HL-60 (cell line): ENCODE measurements at places on chromosomes 1 and 21.
A peak's percentile ranks its signal among the peaks of the same experiment; 100 is the strongest.

DNA sequence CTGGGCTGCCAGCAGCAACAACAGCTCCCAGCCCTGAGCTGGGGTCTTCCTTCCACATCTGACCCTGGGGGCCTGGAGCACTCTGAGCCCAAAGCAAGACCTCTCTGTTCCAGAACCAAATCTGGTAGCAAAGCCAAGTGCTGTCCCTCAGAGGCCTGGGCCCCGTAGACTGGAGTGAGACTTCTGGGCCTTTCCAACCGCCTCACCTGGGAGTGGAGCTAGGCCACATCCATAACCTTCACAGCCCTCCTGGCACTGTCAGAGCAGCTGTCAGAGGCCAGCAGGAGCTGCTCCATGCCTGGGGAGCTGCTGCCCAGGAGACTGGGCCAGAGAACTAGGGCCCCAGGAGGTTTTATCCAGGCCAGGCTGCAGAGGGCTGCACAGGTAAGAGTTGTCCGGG, 15.4 kb upstream of the SLC5A9 start:
- DNase-seq: no peak

- DNase-seq: no peak
Measured at GRCh38 chr1:205811660-205812059, 1.3 kb downstream of the SLC41A1 start.

DNA sequence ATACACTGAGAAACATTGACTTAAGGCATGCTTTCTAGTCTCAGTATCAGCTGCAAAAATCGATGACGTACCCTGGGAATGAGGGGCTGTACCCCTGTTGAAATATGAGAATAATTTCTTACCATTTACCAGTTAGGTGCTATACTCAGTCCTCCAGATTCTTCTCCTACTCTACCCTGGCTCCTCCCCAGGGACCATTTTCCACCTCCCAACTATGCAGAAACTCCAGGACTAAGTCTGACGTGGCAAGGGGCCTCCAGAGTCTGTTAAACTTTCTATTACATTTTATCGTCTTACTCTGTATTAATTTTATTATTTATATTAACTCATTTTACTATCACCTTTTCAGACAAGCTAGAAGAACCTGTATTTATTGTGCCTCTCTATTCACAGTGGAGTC, 124.3 kb downstream of the CYYR1 start:
- DNase-seq: no peak

DNA sequence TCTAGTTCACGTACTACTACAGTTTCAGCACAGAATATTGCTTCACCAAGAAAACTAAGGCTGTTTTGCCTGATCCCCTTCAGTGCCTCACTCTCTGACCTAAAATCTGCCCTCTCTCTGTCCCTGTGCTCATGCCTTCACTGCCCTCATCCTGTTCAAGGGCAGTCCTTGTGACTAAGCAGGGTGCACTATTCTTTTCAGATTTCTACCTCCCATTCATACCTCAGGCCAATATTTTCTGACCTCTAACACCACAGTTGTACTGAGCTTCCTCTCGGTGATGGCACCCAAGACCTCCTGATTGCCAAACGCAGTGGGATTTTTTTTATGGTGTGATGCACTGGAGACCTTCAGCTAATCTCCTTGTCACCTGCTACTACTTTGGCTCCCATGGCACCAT, 57.7 kb upstream of the GADD45A start:
- no peak for DNase-seq

- no peak for DNase-seq
Measured at GRCh38 chr1:53288002-53288789, 39.7 kb downstream of the LRP8 start.

DNA sequence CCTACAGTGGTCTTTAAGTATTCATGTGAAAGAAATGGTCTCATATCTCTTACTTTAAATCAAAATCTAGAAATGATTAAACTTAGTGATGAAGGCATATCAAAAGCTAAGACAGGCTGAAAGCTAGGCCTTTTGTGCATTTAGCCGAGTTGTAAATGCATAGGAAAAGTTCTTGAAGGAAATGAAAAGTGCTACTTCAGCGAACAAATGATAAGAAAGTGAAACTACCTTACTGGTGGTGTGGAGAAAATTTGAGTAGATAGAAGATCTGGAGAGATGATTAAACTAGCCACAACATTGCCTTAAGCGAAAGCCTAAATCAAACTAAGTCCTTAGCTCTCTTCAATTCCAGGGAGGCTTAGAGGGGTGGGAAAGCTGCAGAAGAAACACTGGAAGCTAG, 147.6 kb downstream of the DSCAM start:
- no peak for DNase-seq

- no peak for DNase-seq
Measured at GRCh38 chr1:167532375-167532774, 14.0 kb upstream of the CD247 start.

GRCh38 chr1:59596432-59596831, 218.3 kb upstream of the HOOK1 start:
- no peak for DNase-seq

GRCh38 chr1:22791831-22792347, 81.2 kb downstream of the EPHB2 start:
- no peak for DNase-seq

- DNase-seq: peak; percentile 90
Measured at GRCh38 chr1:35447278-35447677, 109.9 kb downstream of the KIAA0319L start.

GRCh38 chr1:239861985-239862384, 229.7 kb upstream of the FMN2 start:
- DNase-seq: peak; percentile 5

DNA sequence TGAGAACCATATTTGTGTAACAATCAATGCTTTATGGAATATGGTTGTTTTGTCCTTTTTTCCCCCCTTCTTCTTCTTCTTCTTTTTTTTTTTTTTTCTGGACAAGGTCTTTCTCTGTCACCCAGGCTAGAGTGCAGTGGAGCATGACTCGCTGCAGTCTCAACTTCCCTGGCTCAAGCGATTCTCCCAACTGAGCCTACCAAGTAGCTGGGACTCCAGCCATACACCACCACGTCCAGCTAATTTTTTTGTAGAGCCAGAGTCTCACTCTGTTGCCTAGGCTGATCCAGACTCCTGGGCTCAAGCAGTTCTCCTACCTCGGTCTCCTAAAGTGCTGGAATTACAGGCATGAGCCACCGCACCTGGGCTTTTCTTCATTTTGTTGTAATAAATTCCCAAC, 86.7 kb downstream of the FMN2 start:
- DNase-seq: no peak

DNA sequence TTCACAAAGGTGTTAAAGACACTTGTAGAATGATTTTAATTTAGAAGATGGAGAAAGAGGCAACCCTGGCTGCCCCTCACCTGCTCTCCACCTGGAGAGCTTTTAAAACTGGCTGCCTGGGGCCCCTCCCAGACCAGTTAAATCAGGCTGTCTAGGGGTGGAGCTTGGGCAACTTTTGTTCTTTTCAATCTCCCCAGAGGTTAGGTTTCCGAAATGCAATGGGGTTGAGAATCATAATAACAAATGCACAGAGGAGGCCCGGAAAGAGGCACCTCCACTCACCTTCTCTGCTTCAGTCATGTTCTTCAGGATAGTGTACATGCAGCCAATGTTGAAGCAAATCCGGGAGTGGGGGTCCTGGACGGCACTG, 400 bp downstream of the NCF2 start:
- DNase-seq: no peak

- no peak for DNase-seq
Measured at GRCh38 chr1:189237008-189237407, 1240.7 kb downstream of the BRINP3 start.

- no peak for DNase-seq
Measured at GRCh38 chr1:218499011-218499691, 154.0 kb downstream of the TGFB2 start.

DNA sequence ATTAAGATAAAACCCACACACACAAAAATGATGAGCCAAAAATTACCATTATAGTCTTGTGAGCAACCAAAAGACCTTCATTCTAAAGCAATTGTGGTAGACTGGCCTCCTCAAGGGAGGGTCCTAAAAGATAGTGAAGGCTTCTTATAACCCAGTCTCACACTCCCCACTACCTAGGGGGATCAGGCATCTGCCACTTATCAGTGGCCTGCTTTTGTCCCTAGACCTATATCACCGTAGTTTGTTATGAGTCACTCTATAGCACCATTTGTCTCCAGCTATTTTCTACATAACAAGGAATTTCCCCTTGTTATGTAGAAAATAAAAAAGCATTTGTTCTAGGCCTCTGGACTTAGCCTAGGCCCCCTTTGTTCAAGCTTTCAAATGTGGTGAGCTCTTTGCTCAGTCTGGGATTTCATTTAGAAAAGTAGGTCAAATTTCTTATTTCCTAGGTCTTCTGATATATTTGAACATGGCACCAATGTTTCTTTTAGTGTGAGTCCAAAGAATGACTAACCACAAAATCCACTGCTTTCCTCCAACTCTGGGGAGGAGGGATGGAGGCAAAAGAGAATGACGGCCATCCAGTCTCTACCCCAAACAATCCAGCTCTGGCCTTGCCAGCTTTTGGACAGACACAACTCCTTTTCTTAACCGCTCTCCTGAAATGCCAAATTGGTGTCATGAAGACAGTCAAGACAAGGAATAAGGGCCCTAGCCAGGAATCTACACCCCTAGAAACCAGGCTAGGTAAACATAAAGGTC, 8.9 kb downstream of the ADAR start:
- no peak for DNase-seq

DNA sequence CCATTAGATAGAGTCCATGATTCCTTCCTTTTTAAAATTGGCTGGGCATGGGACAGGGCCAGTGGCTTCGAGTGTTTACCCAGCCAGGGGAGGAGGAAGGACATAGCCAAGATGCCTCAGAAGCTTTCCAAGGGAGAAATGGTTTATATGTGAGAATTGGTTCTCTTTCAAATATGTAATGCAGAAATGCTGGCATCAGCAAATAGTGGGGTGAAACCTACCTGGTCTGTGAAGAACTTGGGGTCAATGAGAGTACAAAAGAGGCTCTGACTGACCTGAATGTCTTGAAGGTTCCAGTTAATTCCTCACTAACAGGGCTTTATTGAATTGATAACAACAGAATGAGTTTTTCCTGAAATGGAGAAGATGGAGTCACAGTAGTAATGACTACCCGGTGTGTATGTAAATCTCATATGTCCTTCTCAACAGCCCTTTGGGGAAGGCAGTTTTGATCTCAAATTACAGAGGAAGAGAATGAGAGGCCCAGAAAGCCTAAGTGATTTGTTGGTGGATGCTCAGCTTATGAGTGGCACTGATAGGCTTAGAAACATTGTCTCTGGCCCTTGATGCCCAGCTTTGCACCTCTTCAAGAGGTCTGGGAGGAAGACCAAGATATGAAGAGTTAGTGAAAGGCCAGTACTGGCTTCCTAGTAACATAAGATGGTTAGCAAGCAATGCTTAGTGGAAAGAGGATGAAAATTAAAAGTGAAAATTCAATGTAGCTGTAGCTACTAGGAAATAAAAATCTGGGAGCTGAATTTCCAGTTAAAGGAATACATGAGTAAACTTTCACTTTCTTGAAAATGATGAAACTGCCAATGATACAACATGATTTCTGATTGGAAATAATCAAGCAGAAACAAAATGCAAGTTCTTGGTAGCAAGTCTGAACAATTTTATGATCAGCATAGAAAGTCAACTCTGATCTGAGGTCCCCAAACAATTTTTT, 2.7 kb downstream of the ATF3 start:
- DNase-seq: no peak

- DNase-seq: no peak
Measured at GRCh38 chr1:7954683-7955082, 6.8 kb upstream of the PARK7 start.

DNA sequence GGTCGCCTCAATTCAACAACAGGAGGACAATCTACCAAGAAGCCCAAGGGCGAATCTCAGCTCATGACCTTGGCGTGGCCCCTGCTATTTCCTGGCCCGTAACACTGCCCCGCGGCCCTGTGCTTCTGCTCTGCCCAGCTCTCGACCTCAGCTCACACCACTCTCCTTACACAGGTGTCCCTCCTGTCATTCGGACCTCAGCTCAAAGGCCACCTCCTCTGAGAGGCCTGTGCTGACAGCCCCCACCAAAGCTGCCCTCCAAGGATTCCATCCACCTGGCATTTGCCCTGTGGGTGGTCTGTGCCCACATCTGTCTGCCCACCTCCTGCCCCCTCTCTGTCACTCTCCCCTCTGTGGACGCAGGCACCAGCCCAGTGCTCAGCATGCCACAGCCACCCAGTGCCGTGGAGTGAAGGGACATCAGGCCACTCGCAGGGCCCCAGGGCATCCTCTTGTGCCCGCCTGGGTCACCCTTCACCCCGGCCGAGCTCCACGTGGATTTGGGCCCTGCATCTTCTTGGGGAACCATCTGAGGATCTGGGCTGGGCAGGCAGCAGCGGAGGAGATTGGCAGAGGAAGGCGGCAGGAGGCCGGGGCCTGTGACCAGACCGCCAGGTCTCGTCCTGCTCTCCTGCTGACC, 70.3 kb downstream of the DHRS3 start:
- no peak for DNase-seq

DNA sequence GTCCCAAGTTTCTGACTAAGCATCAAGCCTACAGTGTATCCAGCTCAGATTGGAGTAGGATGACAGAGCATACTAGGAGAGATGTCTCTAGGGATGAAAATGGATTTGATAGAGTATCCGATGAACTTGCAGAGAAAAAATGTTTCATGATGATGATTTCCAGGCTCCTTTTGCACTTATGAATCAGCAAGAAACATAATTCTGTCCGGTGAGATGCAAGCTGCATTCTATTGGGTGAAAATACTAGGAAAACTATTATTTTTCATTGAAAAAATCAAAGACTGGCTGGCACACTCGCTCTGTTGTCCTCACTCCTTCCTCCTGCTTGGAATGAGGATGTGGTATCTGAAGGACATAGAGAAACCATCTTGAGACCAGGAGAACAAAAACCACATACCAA, 35.4 kb upstream of the RAB3GAP2 start:
- no peak for DNase-seq

DNA sequence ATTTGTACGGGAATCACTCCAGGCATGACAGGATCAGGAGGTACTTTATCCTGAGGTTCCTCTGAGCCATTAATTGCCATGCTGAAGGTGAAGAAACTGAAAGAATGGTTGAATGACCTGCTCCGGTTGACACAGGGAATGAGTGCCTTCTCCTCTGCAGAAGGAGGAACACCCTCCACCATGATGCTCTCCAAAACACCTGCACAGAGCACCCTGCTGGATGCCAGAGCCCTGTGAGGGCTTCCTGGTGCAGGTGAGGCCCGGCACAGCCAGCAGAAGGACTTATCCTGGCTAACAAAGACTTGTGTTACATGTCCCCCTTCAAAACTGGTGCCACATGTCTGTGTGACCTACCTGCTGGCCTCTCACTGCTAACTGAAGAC, 14.3 kb upstream of the LBR start:
- DNase-seq: no peak

GRCh38 chr1:160997323-160998038, 23.5 kb downstream of the F11R start:
- peak; percentile 70 for DNase-seq

- DNase-seq: peak; percentile 56
Measured at GRCh38 chr1:203189951-203190352, 3.4 kb upstream of the CHI3L1 start.

DNA sequence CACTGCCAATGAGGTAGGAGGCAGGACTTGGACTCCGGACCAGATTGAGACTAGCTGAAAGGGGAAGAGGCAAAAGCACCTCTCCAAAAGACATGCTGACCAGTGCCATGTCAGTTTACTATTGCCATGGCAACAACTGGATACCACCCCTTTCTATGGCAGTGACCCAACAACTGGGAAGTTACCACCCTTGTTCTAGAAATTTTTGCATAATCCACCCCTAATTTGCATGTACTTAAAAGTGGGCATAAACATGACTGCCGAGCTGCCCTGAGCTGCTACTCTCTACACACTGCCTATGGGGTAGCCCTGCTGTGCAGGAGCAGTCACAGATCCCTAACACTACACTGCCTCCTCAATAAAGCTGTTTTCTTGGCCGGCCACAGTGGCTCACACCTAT, 19.0 kb upstream of the SLC6A9 start:
- no peak for DNase-seq

GRCh38 chr1:9838946-9839345, 15.2 kb upstream of the CLSTN1 start:
- DNase-seq: no peak
